SHP77 treated with DMSO at 0.1 percent for 48 hours (cell line): ENCODE measurements at places on chromosomes 6 and 20.

DNA sequence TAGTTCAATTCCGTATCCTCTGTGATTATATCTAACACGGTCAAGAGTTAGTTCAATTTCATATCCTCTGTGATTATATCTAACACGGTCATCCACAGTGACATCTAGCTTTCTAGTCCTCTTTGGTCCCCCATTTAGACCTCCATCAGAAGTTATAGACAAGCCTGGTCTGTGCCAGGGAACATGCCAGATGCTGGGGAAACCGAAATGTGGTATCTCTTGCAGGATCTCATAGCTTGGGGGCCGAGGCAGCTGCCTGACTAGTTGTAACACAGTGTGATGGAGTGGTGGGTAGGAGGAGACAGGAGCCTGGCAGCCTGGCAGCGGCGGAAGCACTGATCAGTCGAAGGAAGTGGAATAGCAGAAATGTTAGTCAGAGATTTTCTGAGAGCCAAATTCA lies 13.8 kb upstream of the SMOC2 start:
- no peak for DNase-seq

GRCh38 chr20:19690462-19690861 lies 67.6 kb upstream of the RIN2 start:
- DNase-seq, result no peak

DNA sequence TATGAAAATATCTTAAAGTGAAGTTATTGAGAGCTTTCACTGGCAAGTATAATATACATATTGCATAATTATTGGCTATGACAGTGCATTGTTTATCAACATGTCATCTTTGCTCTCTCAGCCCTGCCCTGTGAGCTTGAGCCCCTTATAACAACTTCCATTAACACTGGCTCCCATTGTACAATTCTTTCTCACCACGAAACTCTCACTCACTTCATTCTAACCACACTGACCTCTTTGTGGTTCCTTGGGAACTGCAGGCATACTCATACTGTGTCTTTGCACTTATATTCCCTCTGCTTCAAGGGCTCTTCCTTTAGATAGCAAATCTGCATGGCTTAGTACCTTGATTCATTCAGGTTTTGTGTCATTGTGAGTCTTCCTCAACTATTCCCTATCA lies 411.8 kb downstream of the CDKAL1 start:
- DNase-seq, result no peak

- no peak for DNase-seq
These were observed 80.7 kb downstream of the RREB1 start for GRCh38 chr6:7188492-7188891.

DNA sequence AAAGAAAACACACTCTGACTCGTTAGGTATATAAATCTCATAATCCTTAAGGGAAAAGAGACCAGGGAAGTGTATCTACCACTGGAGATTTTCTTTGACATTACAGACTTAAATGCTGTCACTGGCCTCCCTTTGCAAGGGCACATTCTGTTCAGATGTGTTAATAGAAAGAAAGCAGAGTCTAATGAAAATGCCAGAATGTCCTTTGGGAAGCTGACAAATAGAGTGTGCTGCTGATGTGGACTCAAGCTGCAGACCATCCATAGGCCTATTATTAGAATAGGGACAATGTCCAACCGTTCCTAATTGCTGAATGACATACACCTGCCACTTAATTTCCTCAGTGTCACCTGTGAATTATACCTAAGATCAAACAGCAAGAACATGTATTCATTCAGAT lies 41.2 kb downstream of the SLC35D3 start:
- DNase-seq, result peak; percentile 17

DNA sequence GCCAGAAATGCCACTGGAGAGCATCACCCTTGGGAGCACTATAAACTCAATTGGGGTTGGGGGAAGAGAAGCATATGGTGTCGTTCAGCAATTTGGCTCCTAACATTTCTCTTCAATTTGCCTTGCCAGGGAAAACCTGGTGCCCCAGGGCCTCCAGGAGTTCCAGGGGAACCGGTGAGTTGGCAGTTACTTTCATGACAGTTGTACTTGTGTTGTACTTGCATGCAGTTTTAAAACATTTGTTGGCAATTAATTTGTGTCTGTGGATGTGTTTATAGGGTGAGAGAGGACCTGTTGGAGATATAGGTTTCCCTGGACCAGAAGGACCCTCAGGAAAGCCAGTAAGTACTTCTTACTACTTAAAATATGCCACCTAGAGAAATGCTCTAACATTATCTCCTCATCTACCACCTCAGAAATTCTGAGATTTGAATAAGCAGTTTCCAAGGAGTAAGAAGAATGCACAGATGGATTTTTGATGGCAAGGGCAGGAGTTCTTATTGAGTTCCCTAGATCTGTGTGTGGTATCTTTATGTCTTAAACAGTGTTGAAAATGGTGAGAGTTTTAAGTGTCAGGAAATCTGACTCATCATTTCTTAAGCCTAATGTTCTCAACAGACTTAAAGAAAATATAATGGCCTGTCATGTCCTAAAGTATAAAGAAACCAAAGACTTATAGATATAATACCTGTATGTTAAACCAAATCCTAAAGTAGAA lies 122.5 kb downstream of the COL9A1 start:
- DNase-seq, result no peak

- no peak for DNase-seq
These were observed 10.2 kb upstream of the RIN2 start for GRCh38 chr20:19747903-19748302.

GRCh38 chr6:155628306-155628705 lies 172.7 kb upstream of the NOX3 start:
- DNase-seq, result no peak

- no peak for DNase-seq
These were observed 81.2 kb downstream of the ASXL1 start for GRCh38 chr20:32439132-32439829.

- no peak for DNase-seq
These were observed 12.9 kb upstream of the NKX2-2 start for GRCh38 chr20:21526776-21527175.

DNA sequence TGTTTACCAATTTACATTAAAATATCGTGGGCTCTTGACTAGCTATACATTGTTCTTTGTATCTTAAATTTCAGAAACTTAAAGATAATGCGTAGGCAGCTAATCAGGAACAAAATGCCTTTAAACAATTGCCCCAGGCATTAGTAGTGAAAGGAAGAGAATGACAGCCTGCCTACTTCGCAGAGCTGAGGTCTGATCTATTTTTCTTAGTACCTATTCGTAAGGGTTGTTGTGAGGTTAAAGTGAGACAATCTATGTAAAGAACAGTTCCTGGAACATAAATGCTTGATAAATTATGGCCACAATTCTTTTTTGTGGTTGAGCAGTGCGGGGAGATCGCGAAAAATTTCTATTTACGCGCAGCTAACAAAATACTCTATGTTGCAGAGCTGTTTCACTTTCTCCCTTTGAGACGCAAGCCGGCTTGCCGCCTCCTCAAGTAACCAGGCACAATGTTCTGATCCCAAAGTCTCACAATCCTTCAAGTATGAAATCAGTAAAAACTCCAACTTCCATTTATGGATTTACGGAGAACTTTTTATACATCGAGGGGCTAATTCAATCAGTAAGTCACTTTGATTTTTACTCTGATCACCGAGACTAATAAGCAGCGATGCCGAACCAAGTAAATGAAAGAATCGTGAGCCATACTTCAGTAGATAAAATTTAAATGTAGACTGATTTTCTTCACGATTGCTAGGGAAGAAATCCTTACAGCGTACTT lies 878 bp upstream of the PNRC1 start:
- DNase-seq, result peak; percentile 47

DNA sequence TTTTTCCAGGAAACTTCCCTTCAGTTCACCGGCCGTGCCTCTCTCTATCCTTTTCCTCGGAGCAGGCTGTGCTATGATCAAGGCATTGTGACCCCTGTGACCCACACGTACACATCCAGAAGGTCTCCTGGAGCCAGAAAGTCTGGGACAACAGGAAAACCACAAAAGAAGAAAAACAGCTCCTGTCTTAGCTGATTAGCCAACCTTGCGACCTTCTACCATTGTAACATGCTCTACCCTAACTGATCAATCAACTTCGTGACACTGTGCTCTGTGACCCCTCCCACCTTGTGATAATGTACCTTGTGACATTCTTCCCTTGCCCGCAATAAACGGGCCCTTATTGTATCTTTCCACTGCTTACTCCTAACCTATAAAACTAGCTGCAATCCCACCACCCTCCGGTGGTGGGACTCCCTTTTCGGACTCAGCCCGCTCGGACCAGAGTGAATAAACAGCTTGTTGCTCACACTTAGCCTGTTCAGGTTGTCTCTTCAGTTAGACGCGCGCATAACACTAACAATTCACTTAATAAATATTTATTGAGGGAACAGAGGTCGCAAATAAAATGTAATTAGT lies 24.2 kb downstream of the ZNF311 start:
- DNase-seq, result peak; percentile 85
